Stimulated activated naive CD4-positive, alpha-beta T cell treated with Interleukin-2 at 50 U/mL for 16 hours (primary cell): ENCODE measurements at places on chromosomes 1 and 21.

- no peak for DNase-seq
Observed at GRCh38 chr1:173161510-173162221, 45.5 kb downstream of the TNFSF4 start.

GRCh38 chr1:7247791-7248548, 462.7 kb downstream of the CAMTA1 start:
- no peak for DNase-seq

DNA sequence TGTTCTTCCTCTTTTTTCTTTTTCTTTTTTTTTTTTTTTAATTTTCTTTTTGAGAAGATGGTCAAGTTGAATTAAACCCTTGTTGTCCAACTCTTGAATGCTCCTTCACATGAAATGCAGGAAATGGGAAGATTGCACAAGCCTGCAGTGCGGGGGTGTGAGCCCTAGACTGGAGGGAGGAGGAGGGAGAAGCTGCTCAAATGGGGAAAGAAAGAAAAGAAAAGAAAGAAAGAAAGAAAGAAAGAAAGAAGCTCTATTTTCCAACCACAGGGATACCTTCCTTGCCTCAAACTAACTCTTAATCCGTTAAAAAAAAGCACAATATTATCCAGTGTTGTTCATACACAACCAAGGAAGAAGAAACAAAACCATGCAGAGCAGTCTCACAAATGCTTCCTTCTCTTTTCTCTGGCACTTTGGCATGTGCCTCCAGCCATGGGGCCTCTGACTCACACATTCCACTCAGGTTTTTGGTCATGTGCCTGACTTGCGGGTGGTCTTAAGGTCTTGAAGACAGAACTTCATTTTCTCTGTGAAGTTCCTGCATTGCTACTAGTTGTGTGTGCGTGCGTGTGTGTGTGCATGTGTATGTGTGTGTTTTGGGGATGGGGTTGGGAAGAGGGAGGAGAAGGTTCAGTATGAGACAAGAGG, 276.1 kb downstream of the RPS6KC1 start:
- no peak for DNase-seq

DNA sequence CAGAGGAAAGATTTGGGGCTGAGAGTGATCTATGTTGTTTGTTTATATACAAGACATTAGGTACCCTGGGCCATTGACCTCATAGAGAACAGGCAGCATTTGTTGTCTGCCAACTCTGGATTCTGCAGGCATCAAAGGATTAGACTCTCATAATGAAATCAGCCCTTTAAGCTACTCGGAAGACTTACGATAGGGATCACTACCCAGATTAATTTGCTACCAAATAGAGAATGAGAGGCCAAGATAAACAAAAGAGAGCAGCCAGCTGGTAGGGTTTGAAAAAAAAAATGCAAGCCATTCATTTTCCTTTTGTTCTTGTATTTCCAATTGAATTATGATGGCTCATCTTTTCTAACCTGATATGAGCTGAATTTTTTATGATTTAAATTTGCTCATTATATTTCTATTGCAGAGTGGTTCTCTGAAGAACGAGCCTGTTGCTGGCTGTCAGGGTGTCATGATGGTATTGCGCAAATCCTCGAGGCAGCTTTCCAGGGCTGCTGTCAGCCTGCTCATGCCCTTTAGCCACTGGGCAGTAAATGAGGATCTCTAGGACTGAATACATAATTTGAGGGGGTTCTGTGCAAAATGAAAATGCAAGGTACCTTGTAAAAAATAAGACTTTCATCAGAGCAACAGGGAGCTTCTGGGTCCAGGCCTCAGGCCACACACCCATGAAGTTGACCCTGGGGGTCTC, 116.4 kb upstream of the KCNJ15 start:
- DNase-seq: no peak

- no peak for DNase-seq
Observed at GRCh38 chr1:157404063-157404501, 148.2 kb downstream of the FCRL5 start.

- DNase-seq: no peak
Observed at GRCh38 chr21:45433301-45433700, 28.3 kb downstream of the COL18A1 start.

DNA sequence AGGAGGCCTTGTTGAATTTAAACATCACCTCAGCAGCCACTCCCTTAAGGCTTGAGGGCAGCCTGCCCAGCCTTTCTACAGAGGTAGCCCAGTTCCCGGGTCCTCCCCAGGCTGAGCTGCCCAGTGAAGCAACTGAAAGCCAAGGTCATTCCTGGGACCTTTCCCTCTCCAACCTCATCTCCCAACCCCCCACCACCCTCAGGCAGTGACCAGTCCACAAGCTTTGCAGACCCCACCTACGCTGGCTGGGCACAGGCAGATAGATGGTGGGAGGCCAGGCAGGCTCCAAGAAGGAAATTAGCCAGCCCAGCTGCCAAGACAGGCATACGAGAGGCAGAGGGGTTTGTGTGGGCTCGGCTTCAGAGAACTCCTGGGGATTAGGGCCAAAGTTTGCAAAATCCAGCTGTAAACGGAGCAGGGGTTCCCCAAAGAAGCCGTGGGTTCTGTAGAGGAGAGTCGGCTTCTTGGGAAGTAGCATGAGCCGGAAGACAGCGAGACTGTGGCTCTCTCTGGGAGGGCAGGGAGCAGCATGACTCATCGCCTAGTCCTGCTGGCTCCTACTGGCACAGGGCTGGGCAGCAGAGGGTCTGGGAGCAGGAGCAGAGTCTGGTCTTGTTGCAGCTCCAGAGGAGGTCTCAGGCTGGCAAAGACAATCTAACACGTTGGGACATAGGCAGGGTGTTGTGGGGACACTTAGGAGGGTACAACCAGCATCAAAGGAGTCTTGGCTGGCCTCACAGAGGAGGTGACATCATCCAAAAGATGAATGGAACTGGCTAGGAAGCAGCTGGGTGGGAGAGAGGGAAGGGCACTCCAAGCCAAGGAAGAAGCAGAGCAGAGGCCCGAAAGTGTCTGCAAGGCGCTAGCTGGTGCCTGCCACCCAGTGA, 2.8 kb upstream of the ZC3H12A start:
- DNase-seq: no peak

DNA sequence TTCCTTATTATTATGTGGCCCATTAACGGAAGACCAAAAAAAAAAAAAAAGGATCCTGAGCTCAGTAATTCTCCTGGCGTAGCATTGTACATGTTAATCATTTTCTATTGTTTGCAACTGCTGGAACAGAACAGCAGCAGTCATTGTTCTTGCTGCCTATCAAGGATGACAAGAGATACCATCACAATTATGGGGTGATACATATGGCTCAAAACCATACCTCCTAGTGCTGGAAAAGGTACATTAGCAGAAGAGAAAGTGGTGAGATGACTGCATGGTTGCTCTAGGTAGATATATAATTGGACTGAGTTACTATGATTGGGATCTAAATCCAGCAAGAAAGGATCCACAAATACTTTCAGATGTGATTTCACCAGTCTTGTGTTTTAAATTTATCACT, 13.3 kb upstream of the TLR5 start:
- DNase-seq: no peak
